ENCODE measurements at places on chromosomes 12 and 14. TPM values are rescaled to one million over a fixed set of nuclear protein-coding genes. Genes with fewer than 3 reads are reported as not detected.

NOVA1 gene
- 19.0 TPM for polyA plus RNA-seq

STXBP6 gene
- polyA plus RNA-seq, result 46.1 TPM

DNA sequence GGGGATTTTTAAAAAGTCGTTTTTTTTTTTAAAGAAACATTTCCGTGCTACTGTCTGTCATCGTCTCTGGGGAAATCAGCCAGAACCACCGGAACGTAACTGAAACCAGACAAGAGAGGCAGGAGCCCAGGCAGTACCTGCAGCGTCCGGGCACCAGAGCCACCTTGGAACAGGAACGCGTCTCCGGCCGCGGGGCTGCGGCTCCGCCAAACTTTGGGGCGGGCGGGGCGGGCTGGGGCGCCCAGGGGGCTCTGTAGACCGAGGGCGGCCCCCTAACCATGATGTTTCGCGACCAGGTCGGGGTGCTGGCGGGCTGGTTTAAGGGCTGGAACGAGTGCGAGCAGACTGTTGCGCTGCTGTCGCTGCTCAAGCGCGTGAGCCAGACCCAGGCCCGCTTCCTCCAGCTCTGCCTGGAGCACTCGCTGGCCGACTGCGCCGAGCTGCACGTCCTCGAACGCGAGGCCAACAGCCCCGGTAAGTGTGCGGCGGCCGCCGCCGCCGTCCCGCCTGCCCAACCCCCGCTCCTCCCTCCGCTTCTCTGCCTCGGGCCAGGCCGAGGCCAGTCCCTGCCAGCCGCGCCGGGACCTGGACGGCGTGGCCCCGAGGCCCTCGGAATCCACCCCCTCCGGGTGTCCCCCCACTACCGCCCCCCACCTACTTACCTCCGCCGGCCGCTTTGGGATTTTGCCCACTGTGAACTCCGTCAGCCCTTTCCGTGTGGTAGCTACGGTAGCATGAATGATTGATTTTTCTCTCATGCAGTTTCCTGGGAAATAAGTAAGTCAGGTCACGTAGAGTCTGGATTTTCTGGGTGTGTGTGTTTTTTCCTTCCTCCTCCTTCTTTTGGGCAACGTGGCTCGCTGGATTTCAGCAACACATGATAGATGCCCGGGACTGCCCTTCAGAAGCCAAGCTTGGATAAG lies 972 bp downstream of the SAMD4A start:
- peak; percentile 71 for DNase-seq

DNA sequence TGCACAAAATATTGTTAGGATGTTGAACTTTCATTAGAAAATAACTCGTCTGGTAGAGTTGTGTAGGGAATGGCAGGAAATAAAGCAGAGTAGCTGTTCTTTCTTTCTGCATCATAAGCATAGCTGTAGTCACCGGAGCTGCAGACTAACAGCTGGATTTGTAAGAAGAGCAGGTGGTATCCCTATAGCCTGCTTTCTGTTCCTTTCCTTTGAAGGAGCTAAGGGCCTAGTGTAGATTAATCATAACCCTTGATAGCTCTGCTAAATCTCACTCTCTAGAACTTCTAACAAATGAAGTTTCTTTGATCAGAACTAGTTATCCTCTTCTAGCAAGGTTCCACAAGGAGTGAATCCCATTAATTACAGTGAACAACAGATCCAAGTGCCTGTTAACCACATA lies 3.5 kb downstream of the LMO3 start:
- DNase-seq, result no peak

DNA sequence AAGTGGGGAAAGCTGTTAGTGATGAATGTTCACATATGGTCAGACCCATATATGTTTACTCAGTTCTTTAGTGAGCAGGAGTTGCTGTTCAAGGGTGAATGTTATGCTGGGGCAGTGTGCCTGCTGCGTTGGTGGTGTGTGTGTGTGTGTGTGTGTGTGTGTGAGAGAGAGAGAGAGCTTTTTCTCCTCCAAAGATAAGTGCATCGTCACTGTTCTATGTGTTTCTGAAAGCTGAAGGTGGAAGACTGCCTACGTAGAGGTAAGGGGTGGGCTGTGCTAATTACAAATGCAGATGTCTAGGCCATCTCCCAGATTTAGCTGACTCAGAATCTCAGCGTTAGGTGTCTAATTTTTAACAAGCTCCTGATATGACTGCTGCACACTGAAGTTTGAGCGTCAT lies 10.5 kb downstream of the GABARAPL1 start:
- no peak for DNase-seq

GRCh38 chr12:121085506-121086353 lies 46.7 kb upstream of the OASL start:
- DNase-seq, result no peak
